ENCODE measurements at places on chromosomes 16 and 17.
A peak's percentile ranks its signal among the peaks of the same experiment; 100 is the strongest.

GRCh38 chr16:55482056-55482455 lies 3.1 kb downstream of the MMP2 start:
- peak; percentile 57 for DNase-seq

- DNase-seq: peak; percentile 37
Measured at GRCh38 chr16:50326835-50327465, 41.8 kb downstream of the BRD7 start.

- DNase-seq: no peak
Measured at GRCh38 chr17:81376946-81377714, 18.1 kb upstream of the BAHCC1 start.

- DNase-seq: no peak
Measured at GRCh38 chr16:46850619-46851555, 19.9 kb upstream of the C16orf87 start.

DNA sequence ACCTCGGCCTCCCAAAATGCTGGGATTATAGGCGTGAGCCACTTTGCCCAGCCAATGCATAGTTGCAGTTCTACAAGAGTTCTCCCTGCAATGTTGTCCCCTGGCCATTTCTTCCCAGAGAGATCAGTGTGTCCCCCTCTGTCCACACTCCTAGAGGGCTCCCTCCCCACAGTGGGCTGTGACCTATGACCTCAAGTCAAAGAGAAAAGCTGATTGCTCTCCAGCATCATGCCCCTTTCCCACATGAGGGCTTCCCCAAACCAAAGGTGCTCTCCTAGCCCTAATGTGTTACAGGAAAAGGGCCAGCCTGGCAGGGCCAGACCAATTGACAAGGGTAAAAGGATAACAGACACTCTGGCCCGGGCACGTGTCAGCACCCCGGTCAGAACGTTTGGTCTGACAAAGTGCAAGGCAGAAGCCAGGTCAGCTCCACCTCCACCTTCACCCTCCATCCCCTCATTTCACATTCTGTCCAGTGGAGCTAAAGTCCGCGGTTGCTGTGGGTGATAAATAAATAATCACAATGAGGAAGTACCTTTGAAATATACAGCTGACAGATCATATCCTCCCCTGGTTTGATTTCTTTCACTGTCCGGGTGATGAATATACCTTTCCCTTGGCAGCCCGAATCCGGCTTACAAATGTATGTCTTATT lies 17.8 kb downstream of the TTLL6 start:
- DNase-seq: no peak

DNA sequence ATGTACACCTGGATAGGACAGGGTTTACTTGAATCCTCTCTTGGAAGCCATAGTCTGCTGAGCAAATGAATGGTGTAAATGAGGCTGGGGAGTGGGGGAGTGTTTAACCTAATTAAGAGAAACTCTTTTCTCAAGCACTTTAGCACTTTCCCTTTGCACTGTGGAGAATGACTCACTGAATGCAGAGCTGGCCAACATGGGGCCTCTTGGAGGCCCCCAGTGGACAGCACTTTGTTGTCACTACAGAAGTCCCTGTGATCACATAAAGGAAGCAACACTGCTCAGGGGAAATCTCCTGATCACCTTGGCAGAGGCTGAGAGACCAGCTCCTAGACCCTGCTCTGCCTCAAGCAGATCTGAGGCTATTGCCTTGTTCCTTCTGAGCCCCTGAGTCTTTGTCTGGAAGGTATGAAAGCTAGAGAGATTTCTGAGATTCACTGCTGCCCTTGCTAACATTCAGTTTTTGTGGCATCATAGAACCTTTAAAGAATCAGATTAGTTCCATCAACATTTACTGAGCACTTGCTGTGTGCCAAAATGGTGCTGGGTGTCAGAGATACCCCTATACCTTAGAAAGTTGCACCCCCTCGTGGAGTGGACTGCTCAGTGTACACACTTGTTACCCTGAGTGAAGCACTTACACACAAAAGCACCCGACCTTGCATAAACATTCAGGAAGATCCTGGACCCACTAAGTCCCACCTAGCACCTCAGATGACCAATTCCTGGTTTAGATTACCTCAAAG lies 230.1 kb upstream of the CCL2 start:
- DNase-seq: no peak

- DNase-seq: peak; percentile 94
Measured at GRCh38 chr17:50201276-50201854, at the start of gene COL1A1. Gene COL1A1, minus strand, starts transcription at chr17:50201631. Its CDS starts 118 bp downstream, at chr17:50201513.

DNA sequence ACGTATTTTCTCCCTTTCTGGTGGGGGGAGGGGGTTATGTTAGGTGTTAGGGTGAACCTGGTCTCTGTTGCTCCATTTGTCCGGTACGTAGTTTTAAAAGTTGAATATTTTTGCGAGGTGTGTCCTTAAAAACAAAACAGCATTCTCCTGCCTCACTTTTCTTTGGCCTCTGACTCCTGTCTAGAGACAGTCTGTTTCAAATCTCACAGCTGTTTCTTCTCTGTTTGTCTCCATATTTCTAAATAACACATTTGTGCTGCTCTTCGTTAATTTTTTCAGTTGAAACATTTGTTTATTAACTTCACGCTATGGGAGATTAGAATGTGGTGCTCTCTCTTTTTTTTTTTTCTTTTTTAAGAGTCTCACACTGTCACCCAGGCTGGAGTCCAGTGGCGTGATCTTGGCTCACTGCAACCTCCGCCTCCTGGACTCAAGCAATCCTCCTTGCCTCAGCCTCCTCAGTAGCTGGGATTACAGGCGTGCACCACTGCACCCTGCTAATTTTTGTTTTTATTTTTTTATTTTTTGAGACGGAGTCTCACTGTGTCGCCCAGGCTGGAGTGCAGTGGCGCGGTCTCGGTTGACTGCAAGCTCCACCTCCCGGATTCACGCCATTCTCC lies 31.7 kb downstream of the RPA1 start:
- no peak for DNase-seq

- peak; percentile 29 for DNase-seq
Measured at GRCh38 chr17:78041386-78042179, 83.1 kb downstream of the TNRC6C start.

GRCh38 chr17:81398176-81398831 lies 3.0 kb downstream of the BAHCC1 start:
- peak; percentile 64 for DNase-seq

DNA sequence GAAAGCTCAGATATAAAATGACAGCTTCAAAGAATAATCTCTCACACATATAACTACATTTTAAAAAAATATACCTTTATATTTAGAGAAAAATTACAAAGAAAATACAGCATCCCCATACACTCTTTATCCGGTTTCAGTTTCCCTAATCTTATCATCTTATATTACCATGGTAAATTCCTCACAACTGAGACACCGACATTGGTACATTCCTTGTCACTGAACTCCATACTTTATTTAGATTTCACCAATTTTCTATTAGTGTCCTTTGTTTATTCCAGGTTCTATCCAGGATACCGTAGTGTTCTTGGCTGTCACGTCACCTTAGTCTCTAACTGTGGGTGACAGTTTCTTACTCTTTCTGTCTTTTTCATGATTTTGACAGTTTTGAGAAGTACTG lies 22.0 kb upstream of the ABCA10 start:
- peak; percentile 47 for DNase-seq

DNA sequence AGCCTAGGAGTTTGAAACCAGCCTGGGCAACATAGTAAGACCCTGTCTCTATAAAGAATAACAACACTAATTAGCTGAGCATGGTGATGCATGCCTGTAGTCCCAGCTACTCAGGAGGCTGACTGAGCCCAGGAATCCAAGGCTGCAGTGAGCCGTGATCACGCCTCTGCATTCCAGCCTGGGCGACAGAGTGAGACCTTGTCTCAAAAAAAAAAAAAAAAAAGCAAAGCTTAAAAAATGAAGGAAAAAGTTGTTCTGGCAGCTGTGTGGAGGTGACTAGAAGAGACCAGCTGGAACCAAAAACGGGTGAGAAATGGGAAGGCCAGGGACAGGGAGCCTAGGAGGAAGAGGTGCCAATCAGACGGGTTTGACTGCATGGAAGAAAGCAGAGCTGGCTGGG lies 4.2 kb downstream of the BCL7C start:
- DNase-seq: no peak

- DNase-seq: peak; percentile 65
Measured at GRCh38 chr16:85611444-85612190, 1.5 kb upstream of the GSE1 start.

DNA sequence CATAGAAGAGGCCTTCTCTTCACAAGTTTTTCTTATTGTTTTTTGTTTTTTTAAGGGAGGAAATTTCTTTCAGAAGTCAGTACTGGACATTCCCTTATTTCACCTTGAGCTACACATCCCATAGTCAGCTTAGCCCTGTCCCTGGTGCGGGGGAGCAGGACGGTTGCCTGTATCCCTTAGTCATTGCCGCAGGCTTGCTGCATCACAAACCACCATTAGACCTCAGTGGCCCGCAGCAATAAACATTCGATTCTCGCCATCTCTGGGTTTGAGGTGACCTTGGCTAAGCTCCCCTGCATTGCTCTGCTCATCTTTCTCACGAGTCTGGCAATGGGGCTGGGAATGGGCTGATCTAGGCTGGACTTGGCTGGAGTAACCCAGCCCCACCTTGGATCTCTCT lies 692.5 kb downstream of the WWOX start:
- DNase-seq: no peak

DNA sequence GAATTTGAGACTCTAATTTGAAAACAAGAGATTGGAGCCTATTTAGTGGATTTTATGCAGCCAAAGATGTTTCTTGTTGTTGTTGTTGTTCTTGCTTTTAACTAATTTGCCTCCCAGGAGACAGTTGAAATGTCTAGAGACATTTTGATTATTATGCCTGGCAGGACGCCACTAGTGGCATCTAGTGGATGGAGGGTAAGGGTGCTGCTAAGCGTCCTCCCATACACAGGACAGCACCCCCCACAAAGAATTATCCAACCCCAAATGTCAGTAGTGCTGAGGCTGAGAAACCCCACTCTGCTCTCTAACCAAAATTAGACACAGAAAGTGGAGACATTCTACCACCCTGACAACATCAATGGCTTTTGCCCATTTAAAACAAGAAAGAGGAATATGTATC lies 15.4 kb upstream of the HSBP1 start:
- no peak for DNase-seq

DNA sequence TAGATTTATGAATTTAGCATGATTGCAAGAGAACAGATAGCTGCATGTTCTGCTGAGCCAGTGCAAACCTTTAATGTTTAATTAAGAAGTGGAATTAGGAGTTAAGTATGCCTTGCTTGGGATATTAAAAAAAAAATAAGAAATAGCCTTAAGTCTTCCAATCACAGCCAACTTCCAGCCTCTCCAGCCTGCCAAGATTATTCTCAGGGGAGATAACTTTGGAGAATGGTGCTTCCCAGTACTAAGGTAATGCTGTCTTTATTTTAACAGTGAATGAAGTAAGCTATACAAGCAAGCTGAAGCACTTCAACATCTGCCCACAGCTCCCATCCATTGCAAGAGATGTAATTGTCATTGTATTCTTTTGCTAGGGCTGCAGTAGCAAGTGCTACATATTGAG lies 389.5 kb upstream of the ASIC2 start:
- no peak for DNase-seq

DNA sequence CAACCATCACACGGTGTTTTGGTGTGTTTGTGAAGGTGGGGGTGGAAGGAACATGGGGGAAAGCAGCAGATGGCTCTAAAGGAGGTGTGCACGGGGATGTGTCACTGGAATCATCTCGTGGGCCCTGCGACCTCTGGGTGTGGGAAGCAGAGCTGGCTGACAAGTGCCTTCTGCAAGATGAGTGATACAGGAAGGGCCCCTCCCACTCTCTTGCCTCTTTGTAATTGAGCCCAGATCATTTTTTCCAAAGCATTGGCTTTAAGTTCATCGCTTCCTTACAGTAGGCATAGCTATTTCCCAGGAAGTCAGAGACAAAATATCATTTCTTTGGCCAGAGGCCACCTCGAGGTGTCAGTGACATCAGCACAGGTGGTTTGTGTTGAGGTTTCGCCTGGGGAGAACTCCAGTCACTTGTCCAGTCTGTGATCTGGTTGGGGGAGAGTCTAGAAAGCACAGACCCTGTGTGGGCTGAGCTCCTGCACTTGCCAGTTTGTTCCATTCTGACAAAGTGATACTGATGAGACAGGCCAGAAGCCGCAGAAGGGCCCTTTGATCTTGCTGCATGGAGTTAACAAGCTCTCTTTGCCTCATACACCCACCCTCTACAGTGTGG lies 20.6 kb upstream of the SNTB2 start:
- peak; percentile 51 for DNase-seq

GRCh38 chr16:67040166-67040565 lies 11.2 kb downstream of the CBFB start:
- DNase-seq: no peak

- no peak for DNase-seq
Measured at GRCh38 chr17:35546487-35546886, 9.0 kb upstream of the SLFN12L start.

GRCh38 chr16:35207059-35207999 lies 1747.9 kb downstream of the TP53TG3F start:
- DNase-seq: no peak

DNA sequence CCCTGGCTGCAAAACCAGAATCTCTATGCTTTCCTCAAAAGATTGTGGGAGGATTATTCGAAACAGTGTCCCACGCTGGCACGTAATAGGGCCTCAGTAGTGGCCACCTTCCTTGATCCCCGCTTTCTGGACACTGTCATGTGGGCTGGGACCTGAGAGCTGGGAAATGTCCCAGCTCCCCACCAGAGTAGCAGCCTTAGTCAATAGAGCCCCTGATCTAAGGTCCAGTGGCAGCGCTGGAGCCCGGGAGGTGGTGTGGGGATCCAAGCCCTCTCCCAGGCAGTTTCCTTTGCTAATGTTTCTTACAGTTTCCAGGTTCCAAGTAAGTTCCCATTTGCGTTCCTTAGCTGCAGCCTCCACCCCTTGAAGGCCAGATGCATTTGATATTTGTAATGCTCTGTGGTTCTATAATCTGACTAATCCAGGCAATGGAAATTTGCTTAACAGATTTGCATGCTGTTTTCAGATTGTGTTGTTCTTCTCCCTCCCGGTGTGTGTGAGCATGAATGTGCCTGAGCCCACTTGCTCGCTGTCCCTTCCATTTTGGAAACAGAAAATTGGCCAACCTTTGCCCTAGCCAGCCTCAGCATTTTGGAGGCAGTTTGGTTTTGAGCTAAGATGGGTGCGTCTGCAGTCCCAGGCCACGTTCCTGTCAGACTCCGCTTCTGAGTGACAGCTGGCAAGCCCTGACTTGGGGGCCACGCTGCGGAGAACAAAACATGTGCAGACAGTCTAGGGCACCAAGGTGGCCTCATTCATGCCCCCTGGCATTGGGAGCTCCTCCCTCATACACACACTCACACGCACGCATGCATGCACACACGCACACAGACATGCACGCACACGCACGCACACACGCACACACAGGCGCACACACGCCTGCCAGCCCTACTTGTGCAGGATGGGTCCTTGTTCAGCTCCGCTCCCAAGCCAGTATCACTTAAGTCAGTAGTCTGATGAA lies 69.4 kb downstream of the CCDC182 start:
- DNase-seq: no peak
